ENCODE measurements at places on chromosomes 4 and X. TPM values are rescaled to one million over a fixed set of nuclear protein-coding genes. Genes with fewer than 3 reads are reported as not detected.

TMPRSS11F gene
- total RNA-seq = not detected

CPZ gene
- not detected for total RNA-seq

GAGE13 gene
- total RNA-seq = not detected

GAK gene
- 81.4 TPM for total RNA-seq

BTC gene
- total RNA-seq = not detected

ATOH1 gene
- total RNA-seq = not detected

GPR34 gene
- total RNA-seq = not detected

TCEAL9 gene
- 76.7 TPM for total RNA-seq

SSX1 gene
- not detected for total RNA-seq

ARX gene
- not detected for total RNA-seq

SOWAHB gene
- not detected for total RNA-seq

MXRA5 gene
- total RNA-seq = under 0.01 TPM

RHOH gene
- total RNA-seq = not detected

MAP3K15 gene
- total RNA-seq = 0.22 TPM

MAGEB17 gene
- not detected for total RNA-seq

PLXNA3 gene
- total RNA-seq = 3.3 TPM

PHOX2B gene
- total RNA-seq = not detected

UGT2A1 gene
- not detected for total RNA-seq

SPANXA2 gene
- total RNA-seq = not detected

PIR gene
- 71.6 TPM for total RNA-seq

MAGED4 gene
- total RNA-seq = 30.3 TPM

NPY1R gene
- total RNA-seq = under 0.01 TPM
